ENCODE measurements at places on chromosomes 6 and 20. TPM values are rescaled to one million over a fixed set of nuclear protein-coding genes. Genes with fewer than 3 reads are reported as not detected.

Gene SMIM8
- 5.1 TPM for total RNA-seq

Gene TRDN
- 0.76 TPM for total RNA-seq

Gene JAG1
- total RNA-seq, result 2.4 TPM

Gene MRPS18A
- 35.7 TPM for total RNA-seq

Gene USP49
- total RNA-seq, result 2.9 TPM

Gene PPP1R16B
- total RNA-seq, result under 0.01 TPM

Gene CST2
- total RNA-seq, result not detected

Gene DNAH8
- total RNA-seq, result not detected

Gene MUC21
- total RNA-seq, result not detected

Gene RFX6
- total RNA-seq, result not detected

Gene ELOVL4
- total RNA-seq, result 2.3 TPM

Gene PAQR8
- total RNA-seq, result 8.6 TPM

Gene CCN6
- total RNA-seq, result not detected

Gene TNFRSF6B
- total RNA-seq, result 0.39 TPM

Gene PKIG
- total RNA-seq, result 16.4 TPM

Gene HLA-DRA
- not detected for total RNA-seq

Gene BPIFB1
- not detected for total RNA-seq

Gene CRISP3
- not detected for total RNA-seq

Gene CHMP4B
- 40.8 TPM for total RNA-seq

Gene NHLRC1
- total RNA-seq, result 3.9 TPM

Gene MRAP2
- total RNA-seq, result not detected

Gene IL17F
- not detected for total RNA-seq

Gene SLC17A3
- not detected for total RNA-seq

Gene CD93
- not detected for total RNA-seq

Gene ADAM33
- total RNA-seq, result 3.1 TPM

Gene KHDC1L
- not detected for total RNA-seq

Gene BMP7
- not detected for total RNA-seq

Gene TTI1
- total RNA-seq, result 23.5 TPM

Gene COL21A1
- not detected for total RNA-seq

Gene EPPIN
- 0.11 TPM for total RNA-seq

Gene DDRGK1
- total RNA-seq, result 16.1 TPM

Gene CLPSL1
- total RNA-seq, result not detected

Gene PTCHD4
- 17.7 TPM for total RNA-seq

Gene CTAGE9
- 0.11 TPM for total RNA-seq

Gene HRH3
- total RNA-seq, result not detected

Gene KCNQ5
- total RNA-seq, result 0.43 TPM

Gene DPPA5
- total RNA-seq, result not detected

Gene HTR1E
- under 0.01 TPM for total RNA-seq

Gene ID4
- total RNA-seq, result 16.1 TPM

Gene EBF4
- total RNA-seq, result 13.3 TPM

Data from placental epithelial cell (primary cell).